Right hindlimb (tissue), 1 donor: ENCODE measurements at places on chromosomes 12 and 14.

DNA sequence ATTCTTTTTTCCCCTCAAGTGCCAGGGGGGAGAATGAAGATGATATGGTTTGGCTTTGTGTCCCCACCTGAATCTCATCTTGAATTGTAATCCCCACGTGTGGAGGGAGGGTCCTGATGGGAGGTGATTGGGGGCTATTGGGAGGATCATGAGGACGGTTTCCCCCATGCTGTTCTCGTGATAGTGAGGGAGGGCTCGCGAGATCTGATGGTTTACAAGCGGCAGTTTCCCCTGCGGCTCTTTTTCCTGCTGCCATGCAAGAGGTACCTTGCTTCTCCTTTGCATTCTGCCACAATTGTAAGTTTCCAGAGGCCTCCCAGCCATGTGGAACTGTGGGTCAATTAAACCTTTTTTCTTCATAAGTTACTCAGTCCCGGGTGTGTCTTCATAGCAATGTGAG lies 173.7 kb downstream of the CAND1 start:
- DNase-seq: no peak

DNA sequence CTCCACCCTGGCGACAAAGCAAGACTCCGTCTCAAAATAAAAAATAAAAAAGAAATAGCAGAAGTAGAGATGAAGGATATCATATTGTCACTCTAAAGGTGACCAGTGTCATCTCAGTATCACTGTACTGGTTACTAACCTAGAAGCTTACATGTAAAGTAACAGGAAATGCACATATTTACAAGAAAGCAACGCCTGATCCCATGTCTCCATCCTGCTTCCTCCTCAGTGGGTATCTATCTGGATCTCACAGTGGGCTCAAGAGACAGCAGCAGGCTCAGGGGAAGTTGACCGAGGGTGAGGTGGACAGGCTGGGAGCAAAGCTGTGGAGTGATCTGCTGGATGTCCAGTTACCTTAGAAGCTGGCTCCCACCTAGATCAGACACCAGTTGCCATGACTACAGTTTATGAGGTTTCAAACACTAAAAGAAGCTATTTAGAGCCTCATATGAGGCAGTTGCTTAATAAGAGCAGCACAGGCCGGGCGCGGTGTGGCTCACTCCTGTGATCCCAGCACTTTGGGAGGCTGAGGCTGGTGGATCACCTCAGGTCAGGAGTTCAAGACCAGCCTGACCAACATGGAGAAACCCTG lies 10.5 kb downstream of the MTRFR start:
- DNase-seq: no peak

- no peak for DNase-seq
Measured at GRCh38 chr12:93299262-93299846, 78.4 kb upstream of the NUDT4 start.

- DNase-seq: no peak
Measured at GRCh38 chr12:95368931-95369330, 105.0 kb upstream of the METAP2 start.

- DNase-seq: no peak
Measured at GRCh38 chr12:1418144-1418543, 176.2 kb downstream of the FBXL14 start.

GRCh38 chr12:64680235-64680634 lies 69.9 kb downstream of the RASSF3 start:
- DNase-seq: no peak

DNA sequence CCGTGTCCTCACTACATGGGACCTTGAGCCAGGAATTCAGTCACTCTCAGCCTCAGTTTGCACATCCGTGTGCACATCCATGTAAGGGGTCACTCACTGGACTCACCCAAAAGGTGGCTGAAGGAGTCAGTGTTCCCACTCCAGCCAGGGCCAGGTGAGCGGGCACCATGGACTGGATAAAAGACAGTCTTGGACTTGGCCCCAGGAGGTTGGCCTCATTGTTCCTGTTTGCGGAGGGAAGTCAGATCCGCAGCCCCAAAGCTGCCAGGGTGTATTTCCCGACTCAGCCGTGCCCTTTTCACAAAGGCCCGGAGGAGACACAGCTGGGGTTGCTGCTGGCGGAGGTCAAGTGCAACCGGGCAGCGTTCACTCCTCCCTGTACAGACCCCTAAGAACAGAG lies 170.7 kb upstream of the MYL2 start:
- DNase-seq: no peak

DNA sequence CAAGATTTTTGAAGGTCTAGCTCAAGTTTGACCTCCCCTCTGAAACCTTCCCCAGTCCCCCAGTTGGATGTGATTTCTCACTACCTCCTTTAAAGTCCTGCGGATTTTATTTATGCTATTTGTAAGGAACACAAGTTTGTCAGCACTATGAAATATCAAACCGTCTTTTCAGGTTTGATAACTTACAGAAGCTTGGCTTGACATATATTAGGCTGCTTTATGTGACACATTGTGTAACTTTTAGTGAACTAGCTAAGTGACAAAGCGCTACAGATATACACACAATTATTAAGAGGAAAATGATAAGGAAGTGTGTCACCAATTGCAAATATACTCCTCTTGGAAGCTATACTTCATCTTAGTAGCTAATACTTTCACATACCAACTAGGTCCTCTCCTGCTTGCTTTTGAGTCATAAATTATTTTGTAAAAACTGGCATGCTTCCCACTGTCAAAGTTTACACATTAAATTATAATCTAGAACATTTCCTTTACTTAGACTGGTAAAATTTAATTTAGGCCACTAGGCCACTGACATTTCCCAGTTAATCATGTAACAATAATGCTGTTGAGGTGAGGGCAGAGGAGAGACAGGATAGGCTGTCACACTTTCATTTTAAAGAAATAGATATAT lies 149.5 kb downstream of the TMTC3 start:
- no peak for DNase-seq

GRCh38 chr12:1639538-1639937 lies 10.5 kb downstream of the WNT5B start:
- DNase-seq: no peak

- no peak for DNase-seq
Measured at GRCh38 chr12:2403221-2403976, 350.6 kb downstream of the CACNA1C start.

DNA sequence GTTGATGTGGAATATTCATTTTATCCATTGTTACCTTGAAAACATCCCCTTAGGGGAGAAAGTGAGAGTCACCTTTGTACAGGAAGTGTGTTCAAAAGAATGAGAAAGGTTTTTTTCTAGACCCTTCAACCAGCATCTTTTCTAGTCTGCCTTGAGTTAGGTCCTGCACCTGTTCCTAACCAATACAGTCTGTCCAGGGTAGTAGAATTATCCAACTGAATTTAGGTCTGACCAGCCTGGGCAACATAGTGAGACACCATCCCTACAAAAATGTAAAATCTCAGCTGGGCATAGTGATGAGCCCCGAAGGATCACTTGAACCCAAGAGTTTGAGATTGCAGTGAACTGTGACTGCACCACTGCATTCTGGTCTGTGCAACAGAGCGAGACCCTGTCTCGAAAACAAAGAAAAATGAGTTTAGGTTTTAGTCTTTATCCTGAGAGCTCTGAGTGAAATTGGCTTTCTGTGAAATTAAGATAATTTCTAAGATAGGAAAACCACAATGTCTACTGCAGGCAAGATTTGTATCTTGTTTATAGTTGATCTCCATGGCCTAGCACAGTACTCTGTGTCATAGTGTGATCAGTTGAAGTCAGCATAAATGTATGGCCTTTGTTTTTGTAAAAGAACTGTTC lies 25.2 kb downstream of the ARHGAP5 start:
- DNase-seq: no peak

DNA sequence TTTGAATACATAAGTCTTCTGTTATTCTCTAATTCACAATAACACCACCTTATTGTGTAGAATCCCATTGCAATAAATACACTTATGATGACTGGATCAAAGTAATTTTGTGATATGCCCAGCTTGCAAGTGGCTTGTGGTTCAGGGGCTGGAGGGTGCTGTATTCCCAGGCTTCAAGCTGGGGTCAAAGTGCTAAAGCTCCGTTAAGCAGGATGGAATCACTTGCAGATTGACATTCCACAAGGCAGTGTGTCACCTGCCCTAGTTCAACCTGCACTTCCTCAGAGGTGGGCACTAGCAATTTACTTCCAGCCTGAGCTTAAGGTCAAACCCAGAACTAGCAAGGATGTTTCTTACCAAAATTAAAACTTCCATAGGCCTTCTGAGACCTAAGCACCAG lies 166.6 kb downstream of the SSPN start:
- DNase-seq: no peak

GRCh38 chr12:27802511-27802910 lies 22.5 kb upstream of the MANSC4 start:
- no peak for DNase-seq

DNA sequence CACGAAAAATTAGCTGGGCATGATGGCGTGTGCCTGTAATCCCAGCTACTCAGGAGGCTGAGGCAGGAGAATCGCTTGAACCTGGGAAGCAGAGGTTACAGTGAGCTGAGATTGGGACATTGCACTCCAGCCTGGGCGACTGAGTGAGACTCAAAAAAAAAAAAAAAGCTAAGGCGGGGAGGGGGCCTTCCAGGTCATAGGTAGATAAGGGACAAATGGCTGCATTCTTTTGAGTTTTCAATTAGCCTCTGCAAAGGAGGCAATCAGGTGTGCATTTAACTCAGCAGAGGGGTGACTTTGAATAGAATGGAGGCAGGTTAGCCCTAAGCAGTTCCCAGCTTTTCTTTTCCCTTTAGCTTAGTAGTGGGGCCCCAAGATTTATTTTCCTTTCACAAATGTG lies 743 bp upstream of the AACS start:
- no peak for DNase-seq

- no peak for DNase-seq
Measured at GRCh38 chr14:105490267-105490571, 827 bp upstream of the TEDC1 start.

DNA sequence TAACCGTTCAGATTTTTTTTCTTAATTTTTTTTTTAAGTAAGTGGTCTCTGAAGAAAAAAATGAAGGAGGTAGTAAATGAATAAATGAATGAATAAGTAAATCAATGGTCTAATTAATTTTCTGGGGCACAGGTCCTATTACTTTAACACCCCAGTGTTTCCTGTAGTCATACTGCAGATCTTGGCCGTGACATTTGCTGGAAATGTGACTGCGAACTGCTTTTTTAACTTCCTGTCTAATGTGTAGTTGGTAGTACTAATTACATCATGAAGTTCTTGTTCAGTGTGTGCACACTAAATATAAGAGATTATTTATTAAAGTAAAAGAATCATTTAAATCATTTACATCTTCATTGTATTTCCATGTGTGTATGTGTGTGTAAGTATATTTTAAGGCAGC lies 45.4 kb downstream of the AEBP2 start:
- DNase-seq: no peak

DNA sequence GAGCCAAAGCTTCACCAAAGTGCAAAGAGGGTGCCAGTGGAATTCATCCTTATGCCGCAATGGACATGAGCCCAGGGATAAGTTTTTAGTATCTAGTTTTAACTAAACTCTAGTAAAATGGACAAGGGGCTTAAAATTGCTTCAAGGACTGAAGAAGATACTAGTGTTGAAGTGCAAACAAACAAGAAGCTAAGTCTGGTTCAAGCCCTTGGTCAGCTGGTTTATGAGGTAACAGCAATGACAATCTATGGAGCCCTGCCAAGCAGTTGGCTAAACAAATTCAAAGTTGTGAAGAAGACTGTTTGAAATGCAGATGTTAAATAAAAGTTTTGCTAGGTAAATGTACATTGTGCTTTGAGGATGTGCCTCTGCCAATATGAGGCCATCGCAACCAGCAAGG lies 209.4 kb downstream of the KTN1 start:
- DNase-seq: no peak

GRCh38 chr14:91891101-91891500 lies 23.8 kb upstream of the TC2N start:
- no peak for DNase-seq

DNA sequence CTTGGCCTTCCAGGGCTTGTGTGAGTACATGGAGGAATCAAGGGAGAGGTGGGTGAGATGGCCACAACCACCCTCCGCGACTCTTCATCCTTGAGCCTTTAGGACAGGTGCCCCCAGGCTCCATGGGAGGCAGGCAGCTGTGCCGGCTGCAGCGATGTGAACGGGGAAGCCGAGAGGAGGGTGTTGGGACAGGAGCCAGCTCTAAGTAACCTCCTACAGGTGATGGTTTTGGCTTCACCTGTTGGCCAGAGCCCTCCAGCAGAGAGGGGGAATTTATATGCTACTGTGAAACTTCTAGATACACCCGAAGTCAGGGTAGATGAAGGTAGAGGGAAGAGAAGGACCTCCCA lies 132.2 kb upstream of the HIF1A start:
- DNase-seq: no peak
